ENCODE measurements at places on chromosomes 3 and 15.

- ATAC-seq = no peak
Observed at GRCh38 chr3:177979703-177980102, 556.5 kb upstream of the KCNMB2 start.

DNA sequence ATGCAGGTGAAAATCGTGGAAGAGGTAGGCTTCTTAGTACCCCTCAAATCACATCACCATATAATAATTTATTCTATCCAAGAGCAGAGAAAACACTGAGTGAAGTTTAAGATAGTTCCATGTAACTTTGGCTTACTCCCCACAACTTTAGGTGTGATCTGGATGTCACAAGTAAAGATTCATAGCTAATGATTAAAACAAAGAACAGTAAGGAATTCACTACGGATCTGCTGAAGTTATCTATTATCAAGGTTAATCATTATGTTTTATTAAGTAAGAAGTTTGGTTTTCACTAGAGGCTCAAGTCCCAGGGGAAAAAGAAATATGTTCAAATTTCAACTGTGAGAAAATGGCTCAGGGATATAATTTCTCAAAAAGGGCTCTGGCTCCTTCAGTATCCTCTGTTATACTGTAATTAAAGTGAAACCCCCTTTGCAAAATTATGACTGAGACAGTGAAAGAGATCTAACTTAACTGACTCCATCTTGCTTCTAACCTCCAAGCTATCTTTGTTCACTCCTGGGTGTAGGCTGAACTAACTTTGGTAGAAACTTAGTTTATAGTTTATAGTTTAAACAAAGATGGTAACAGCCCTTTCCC lies 17.1 kb downstream of the CD80 start:
- no peak for ATAC-seq

DNA sequence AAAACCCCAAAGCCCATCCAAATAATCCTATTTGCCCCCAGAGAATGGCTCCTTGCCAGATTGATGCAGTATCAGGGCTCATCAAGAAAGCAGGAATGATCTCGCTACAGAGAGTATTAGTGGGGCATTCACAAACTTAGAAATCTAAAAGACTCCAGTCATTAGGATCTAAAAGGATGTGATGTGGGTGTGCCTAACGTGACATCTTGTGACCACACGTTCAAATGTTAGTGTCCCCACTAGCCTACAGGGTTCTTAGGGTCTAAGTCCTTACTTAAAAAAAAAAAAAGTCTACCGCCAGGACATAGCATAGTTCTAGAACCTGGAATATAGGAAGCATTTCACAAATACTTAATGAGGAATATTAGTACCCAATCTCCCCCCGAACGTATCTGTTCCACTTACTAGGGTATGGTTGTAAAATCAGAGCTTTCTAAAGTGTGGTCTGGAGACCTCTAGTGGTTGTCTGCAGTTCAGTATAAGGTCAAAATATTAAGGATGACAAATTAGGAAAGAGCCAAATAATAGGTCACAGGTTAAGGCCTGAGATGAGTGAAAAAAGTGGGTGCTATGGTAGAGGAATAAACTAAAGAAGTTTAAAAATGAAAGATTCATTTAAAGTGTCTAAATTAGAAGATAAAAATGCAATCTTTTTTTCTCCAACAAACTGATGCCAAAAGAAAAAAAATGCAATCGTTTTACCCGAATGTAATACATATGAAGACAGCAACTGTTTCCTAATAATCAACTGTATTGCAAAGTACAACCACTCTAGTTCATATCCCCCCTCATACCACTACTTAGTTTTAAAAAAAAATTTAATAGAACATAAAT lies 4.2 kb upstream of the CHRM5 start:
- no peak for ATAC-seq

GRCh38 chr3:61719278-61719977 lies 158.1 kb downstream of the PTPRG start:
- no peak for ATAC-seq

GRCh38 chr15:78059110-78059839 lies 18.2 kb downstream of the TBC1D2B start:
- ATAC-seq = no peak

DNA sequence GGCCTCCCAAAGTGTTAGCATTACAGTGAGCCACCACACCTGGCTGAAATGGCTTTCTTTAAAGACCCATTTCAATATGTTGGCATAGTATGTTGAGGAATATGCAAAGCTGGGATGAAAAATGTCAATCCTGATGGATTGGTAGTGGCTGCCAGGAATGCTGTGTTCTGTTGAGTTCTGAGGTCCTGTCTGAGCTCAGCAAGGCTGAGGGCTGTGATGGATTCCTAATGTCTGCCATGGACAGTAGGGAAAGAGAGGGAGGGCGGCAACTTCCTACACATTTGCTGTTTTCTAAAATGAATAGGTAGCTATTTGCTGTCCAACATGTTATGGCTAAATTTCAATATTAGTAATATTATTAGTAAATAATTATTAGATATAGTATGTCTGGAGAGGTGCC lies 8.2 kb downstream of the RAB8B start:
- ATAC-seq = no peak

DNA sequence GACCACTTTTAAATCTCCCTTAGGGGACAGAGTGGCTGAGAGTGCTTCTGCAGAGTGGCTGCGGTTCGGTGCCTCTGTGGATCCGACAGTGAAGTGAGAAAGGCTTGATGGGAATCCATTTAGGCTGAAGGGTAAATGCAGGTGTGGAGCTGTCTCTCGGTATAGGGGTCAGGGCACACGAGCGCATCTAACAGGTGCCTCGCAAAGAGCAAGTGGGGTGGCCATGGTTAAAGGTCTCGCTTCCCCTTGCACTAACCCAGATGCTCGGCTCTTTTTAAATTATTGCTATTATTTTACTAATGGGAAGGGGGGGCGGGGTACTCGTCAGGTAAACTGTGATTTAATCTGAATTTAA lies 598 bp upstream of the GJD2 start:
- no peak for ATAC-seq

DNA sequence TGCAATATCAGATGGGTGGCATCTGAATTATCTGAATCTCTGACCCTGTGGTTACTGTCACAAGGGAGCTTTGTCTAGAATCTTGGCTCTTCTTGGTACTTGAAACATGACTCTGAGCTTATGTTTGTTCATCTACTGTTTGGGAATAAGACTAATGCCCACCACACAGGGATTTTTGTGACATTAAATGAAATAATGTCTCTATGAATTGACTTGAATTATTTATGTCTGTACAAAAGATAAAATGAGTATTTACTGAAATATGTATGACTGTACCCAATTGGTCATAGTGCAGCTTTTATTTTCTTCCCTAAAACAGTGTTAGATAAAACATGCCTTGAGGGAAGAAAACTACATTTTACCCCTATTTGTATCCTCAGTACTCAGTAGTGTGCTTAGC lies 87.9 kb upstream of the ZPLD1 start:
- no peak for ATAC-seq

DNA sequence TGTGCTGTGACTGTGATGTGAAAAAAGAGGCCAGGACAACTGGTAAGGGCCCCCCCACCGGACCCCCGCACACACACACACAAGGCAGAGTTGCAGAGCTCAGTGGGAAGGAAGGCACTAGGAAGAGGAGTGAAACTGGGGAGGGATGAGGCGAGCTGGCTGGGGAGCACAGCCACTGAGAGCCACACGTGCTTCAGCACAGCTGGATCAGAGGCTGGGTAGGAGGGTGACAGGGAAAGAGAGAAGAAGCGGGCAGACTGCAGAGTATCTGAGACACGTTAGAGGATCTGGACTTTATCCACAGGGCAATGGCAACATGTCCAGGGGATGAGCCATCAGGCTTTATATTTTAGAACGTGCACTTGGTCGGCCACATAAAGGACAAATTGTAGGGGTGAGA lies 38.0 kb upstream of the TKT start:
- ATAC-seq = no peak

- ATAC-seq = no peak
Observed at GRCh38 chr3:107432646-107433045, 55.4 kb downstream of the CCDC54 start.

DNA sequence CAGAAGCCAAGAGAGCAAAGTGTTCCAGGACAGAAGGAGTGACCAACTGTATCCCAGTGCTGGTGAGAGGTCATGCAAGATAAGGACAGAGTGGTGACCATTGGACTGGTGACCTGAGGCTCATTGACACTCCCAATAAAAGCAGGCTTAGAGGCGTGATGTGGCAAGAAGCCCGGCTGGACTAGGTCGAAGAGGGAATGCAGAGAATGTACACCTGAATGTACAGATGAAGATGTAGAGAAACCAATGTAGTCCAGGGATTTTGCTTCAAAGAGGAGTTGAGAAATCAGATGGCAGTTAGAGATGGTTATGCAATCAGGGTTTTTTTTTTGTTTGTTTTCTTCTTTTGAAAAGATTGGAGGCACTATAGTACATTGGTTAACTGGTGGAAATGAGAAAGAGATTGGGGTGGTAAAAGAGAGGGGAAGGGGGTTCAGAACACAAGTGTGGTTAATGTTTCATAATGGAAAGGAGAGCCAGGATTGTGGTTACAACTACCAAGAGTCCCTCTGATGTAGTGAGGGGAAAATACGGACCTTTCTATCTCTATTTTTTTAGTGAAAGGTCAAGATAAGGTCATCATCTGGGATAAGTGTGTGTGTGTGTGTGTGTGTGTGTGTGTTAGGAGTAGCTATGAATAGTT lies 23.3 kb downstream of the ST3GAL6 start:
- ATAC-seq = no peak

DNA sequence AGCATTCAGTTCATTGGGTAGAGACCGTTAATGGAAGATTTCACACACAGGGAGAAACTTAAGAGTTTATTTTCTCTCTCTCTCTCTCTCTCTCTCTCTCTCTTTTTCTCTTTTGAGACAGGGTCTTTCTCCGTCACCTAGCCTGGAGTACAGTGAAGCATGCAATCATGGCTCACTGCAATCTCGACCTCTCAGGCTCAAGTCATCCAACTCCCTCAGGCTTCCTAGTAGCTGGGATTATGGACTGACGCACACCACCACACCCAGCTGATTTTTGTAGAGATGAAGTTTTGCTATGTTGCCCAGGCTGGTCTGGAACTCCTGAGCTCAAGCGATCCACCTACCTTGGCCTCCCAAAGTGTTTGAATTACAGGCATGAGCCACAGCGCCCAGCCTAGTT lies 1.6 kb downstream of the WDR72 start:
- ATAC-seq = no peak

- ATAC-seq = no peak
Observed at GRCh38 chr3:166279636-166280035, 442.4 kb upstream of the BCHE start.

DNA sequence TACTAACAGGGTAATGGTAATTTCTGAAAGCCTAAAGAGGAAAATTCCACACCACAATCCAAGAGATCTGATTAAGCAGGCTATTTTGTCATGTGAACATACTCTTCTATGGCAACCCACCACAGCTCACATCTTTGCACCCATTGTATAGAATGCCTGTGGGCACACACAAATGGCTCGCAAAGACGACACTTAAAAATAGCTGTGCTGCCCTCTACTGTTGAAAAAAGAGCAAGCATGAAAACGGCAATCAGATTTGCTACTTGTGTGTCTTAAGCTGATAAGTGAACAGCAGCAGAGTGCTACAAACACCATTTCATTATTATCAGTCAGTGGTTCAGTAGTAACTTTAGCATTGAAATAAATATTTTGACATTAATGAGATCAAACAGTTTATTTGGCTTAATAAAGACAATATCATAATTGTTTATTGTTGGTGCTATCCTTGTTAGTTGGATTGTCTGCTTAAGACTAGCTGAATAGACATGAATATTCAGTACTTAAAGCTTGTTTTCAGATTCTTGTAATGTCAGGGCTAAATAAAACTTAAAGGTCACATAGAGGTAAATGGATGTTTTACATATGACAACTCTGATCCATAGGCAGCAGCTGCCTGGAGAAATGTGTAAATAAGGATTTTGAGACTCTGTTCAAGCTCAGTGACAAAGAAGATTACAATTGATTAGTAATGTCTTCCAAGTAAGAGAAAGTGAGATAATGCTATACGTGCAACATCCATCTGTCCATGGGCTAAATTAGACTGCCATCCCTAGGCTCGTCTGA lies 199.1 kb downstream of the LRRN1 start:
- ATAC-seq = no peak

GRCh38 chr3:134394380-134394779 lies 20.1 kb upstream of the AMOTL2 start:
- no peak for ATAC-seq

GRCh38 chr3:25474052-25474451 lies 46.0 kb downstream of the RARB start:
- no peak for ATAC-seq

GRCh38 chr15:49441356-49441755 lies 18.3 kb downstream of the FGF7 start:
- ATAC-seq = no peak

DNA sequence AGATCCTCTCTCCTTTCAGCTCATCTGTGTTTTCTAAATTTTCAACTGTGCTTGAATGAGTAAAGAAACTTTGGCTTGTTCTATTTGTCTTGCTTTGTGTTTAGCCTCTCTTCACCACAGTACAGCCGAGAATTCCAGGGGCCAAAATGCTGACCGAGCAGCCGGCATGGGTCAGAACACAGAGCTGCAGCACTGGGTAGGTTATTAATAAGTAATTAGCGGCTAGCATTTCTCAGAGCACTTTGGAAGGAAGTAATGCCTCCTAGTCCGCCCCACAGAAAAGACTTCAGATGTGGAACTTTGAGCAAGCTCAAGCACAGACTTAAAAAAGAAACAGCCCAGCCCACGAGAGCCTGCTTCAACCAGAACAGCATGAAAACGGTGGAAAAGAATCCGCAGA lies 343.9 kb downstream of the ARRDC4 start:
- no peak for ATAC-seq

DNA sequence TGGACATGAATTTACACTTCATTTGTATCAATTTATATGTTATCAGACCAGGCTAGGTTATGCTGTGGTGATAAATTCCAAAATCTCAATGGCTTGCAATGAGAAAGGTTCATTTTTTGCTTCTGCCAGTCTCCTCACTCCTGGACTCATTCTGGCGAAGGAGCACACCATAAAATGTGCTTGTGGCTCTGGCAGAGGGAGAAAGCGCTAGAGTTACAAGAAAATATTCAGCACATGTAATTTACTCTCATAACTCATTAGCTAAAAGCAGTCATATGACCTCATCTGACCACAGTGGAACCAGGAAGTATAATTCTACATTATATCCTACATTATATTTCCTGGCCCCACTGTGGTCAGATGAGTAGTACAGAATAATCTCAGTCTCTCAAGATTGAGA lies 193.8 kb downstream of the BCHE start:
- no peak for ATAC-seq

DNA sequence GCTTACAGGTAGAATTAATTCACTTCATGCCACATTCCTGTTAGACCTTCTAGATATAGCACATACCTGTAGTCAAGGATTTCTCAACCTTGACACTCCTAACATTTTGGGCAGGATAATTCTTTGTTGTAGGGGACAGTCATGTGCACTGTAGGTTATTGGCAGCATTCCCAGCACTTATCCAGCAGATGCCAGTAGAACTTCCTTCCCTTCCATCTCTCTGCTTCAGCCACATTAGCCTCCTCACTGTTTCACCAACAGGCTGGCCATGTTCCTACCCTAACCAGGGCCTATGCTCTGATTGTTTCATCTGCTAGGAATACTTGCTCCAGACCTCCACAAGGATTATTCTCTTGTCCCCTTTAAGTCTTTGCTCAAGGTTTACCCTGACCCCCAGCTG lies 68.0 kb upstream of the STAC start:
- ATAC-seq = no peak
